ENCODE measurements at places on chromosomes 1 and 21.

DNA sequence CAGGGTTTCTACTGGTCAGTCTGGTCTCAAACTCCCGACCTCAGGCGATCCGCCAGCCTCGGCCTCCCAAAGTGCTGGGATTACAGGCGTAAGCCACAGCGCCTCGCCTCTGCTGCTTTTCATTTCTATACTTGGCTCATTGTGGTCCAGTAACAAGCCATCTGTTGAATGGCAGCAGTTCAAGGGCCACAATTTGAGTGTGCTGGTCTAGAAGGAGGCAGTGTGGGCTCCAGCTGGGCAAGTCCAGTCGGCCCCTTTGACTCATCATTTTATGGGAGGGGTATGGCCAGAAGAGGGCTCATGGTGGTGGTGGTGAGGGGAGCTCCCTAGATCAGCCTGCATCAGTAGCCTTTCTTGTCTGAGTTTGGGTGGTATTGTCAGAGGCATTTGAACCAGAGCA is 33.2 kb downstream of the ATP8B2 start:
- no peak for DNase-seq

DNA sequence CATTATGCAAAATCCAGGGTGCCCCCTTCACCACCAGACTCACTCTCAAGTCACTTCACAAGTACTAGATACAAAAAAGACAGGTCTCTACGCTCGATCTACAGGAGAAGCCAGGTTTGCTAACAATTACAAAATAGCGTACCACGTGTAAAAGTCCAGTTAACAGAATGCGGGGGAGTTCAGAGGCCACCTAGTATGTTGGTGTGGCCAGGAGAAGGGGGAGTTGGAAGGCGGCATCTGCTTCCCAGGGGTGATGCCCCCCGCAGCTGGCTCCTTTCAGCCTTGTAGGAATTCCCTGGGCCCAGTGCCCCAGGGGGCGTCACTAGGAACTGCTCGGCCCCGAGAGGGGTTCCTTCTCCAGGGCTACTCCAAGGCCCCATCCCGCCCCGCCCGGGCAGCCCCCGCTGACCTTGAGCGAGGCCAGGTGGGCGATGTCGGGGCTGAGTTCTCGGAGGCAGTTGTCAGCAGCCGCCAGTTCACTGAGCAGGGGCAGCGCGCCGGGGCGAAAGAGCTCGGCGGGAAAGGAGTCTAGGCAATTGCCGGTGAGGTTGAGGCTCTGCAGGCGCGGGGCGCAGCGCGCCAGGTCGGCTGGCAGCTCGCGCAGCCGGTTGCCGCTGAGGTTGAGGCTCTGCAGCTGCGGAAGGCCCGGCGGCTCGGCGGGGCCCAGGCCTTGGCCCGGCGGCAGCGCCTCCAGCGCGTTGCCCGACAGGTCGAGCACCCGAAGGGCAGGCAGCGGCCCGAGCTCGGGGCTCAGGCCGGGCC is 664 bp downstream of the LRRC47 start:
- no peak for DNase-seq

GRCh38 chr1:184823080-184823479 is 68.4 kb upstream of the EDEM3 start:
- no peak for DNase-seq

- no peak for DNase-seq
These were observed 106.7 kb upstream of the COL6A1 start for GRCh38 chr21:45874716-45875415.

GRCh38 chr1:111723091-111723806 is 15.9 kb downstream of the INKA2 start:
- DNase-seq: peak; percentile 53

DNA sequence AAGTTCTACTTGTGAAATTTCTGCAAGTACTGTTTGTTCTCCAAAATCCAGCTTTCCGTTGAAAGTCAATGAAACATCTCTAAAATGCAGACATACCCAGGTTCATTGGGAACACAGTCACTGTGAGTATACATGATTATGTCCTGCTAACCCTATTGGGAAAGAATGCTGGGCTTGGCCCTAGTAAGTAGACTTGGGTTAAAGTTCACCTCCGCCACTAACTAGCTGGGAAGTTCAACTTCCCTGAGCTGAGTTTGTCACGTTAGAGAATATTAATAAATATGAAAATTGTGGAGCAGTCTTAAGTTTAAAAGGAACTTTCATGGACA is 10.5 kb upstream of the PGD start:
- DNase-seq: no peak

- peak; percentile 0 for DNase-seq
These were observed 27.7 kb downstream of the PADI3 start for GRCh38 chr1:17276568-17276967.

DNA sequence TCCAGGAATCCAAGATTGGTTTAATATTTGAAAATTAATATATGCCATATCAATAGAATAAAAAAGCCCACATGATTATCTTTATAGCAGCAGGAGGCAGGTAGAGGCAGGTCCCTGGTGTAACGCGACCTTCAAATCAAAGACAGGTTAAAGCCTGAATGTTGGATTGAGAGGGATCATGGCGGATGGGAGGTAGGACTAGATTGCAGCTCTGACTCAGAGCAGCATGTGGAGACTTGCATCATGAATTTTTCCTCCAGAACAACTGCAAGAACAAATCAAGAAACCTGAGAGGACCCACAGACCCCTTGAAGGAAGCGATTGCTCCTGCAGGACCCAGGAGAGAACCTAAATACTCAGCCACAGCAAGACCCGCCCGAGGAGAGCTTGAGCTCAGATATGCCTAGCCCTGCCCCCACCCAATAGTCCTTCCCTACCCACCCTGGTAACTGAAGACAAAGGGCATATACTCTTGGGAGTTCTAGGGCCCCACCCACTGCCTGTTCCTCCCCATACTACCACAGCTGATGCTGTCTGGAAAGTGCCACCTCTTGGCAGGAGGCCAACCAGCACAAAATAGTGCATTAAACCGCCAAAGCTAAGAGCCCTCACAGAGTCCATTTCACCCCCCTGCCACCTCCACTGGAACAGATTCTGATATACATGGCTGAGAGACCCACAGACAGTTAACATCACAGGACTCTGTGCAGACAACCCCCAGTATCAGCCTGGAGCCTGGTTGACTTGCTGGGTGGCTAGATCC is 19.5 kb downstream of the S100B start:
- no peak for DNase-seq

- DNase-seq: no peak
These were observed 6.2 kb upstream of the HIVEP3 start for GRCh38 chr1:41924911-41925310.

DNA sequence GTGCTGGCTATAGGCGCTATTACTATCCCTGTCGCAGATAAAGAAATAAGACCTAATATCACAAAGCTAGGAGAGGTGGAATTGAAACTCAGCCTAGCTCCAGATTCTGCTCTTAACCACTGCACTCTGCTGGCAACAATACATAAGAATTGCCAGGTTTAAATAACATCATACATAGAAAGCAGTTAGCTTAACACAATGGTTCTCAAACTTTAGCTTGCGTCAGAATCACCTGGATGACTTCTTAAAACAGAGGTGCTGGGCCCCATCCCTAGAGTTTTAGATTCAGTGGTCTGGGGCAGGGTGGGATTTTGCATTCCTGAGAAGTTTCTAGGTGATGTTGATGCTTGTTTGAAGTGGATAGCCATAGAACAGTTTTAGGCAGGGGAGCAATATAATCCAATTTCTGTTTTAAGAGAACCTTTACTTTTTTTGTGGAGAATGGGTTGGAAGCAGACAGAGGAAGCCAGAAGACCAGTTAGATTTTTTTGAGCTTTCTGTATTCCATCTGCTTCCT is 1.1 kb upstream of the POMGNT1 start:
- DNase-seq: no peak

Data from CD4-positive, alpha-beta T cell treated with Interleukin-10 for 1 hour (primary cell).